Esophagus muscularis mucosa (tissue), 4 donors: ENCODE measurements at places on chromosomes 4 and X. TPM values are rescaled to one million over a fixed set of nuclear protein-coding genes. Genes with fewer than 3 reads are reported as not detected.

GRCh38 chr4:2570551-2571222 lies 34.2 kb downstream of the FAM193A start:
- no peak for DNase-seq

DNA sequence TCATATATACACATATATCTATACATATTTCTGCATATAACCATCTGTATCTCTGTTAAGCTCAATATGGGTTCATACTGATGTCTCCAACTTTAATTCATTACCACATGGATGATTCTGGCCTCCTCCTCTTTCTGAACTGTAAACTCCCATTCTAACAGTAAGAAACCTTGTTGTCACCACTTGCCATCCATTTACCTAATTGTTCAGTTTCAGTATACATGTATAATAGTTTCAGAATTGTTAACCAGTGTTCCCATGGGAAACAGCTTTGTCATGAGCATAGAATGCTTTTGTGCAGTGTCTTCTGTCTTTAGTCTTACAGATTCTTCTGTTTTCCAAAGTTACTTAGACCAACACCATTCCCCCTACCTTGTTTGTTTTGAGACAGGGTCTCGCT lies 35.9 kb downstream of the SLC9A6 start:
- DNase-seq = no peak

NOX1 gene
- total RNA-seq = not detected

DNA sequence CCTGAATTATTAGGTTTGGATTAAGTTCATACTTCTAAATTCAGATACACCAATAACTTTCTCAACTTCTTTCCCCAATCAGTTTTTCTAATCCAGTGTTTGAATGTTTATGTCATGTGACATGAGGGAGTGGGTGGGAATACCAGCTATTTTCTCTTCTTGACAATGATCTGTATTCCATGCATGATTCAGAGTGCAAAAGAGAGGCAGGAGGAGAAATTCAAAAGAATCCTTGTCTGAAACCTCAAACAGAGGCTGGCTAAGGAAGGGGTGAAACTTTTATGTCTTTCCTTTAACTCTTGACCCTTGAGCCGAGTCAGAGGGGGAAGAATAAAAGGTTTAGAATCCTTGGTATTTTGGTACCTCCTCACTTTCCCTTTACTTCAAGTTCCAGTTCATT lies 544.7 kb downstream of the SPRY1 start:
- no peak for DNase-seq

GRCh38 chr4:38193236-38193863 lies 233.2 kb downstream of the PTTG2 start:
- DNase-seq = no peak

SLC10A4 gene
- not detected for total RNA-seq

DNA sequence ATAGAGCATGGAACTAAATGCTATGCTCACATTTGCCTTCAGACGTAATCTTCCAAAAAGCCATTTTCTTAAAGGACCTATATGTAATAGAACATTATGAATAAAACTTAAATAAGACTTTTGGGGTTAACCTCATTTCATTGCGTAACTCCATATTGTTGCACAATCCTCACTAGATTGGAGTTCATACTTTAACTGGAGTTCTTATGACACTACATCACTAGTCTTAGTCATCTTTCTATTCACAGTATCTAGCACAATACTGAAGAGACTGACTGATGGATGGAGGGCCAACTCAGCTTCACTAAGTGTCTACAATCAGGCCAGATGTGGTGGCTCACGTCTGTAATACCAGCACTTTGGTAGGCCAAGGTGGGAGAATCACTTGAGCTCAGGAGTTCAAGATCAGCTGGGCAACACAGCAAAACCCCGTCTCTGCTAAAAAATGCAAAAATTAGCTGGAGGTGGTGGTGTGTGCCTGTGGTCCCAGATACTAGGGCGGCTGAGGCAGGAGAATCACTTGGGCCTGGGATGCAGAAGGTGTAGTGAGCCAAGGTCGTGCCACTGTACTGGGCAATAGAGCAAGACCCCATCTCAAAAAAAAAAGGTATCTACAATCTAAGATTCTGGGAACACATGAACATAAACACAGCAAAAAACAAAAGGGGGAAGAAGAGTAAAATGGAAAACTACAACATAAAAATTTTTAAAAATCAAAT lies 80.8 kb upstream of the MAB21L2 start:
- no peak for DNase-seq

IQCM gene
- total RNA-seq = not detected

DNA sequence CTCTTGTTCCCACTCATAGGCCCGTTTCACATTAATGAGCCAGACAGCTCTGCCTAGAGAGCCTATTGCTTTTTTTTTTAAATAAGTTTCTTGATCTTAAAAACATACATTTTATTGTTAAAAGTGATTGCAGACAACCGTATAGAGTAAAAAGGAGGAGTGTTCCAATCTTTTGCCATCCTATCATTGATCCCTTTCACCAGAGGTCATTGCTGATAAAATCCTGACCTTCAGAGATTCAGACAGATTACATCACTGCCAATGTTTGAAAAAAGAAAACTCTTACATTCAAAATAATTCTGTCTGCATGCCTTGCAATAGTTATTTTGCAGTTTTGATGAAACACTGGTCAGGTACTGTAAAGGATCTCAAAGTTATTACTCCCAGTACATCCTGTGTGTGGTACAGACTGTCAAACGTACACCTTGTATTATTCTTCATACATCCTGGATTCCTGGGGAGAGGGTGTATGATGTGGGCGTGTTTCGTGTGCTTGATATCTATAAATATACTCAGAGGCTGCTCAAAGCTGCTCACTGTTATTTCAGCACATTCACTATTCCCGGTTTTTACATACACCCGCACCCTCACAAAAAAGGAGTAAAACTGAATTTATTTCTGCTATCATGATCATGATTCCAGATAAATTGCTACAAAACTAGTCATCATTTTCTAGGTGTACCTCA lies 15.4 kb upstream of the KLHL2 start:
- no peak for DNase-seq

GRCh38 chrX:110133735-110134370 lies 130.9 kb downstream of the TMEM164 start:
- no peak for DNase-seq

DNA sequence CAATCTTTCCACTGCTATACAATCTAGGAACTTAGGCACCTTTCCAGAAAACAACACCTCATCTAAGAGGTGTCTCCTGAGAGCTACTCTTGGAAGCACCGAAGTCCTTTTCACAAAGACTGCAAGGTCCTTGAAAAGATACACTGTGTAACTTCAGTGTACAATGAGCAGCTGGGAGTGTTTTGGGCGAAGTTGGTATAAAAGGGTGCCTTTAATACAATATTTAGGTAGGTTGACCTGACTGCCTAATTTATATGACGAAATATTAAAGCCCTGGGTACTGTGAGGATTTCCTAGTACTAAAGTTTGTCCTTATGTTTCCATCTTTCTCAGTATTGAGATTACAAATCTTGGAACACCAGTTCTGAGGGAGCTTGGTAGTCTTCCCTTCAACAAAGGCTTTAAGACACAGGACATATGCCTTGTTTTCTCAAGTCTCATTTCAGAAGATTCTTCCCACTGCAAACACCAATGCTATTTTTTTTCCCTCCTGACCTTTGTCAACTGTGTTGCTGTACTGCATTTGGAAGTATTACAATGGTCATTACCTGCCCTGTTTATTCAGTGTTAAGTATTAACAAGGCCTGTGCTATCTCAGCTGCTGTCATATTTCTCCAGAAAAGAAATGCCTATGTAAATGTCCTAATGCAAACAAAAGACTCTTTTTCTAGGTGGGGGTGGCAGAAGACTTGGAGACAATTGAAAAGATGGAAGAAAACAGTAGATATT lies 134.2 kb downstream of the MAML3 start:
- no peak for DNase-seq

GRCh38 chr4:125773931-125774330 lies 459.2 kb downstream of the FAT4 start:
- DNase-seq = no peak

DNA sequence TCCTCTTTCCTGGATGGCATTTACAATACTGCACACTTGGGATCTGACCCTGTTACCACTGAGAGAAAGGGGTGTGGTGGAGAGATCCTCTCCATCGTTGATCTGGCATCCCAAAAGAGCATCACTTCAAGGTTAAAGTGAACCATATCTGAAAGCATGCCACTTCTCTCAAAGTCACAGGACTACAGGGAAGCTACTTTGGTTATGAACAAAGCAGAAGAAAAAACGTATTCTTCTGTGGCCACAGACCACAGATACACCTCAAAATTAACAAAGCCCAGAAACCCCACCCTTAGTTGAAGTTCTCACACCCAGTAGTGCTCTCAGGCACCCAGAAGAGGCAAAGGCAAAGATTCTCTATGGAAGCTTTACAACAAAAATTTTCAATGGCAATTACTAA lies 108.3 kb downstream of the JADE1 start:
- DNase-seq = no peak

- DNase-seq = no peak
Measured at GRCh38 chrX:65407157-65407626, 127.4 kb downstream of the LAS1L start.

GNRHR gene
- total RNA-seq = not detected

- no peak for DNase-seq
Measured at GRCh38 chr4:8081171-8081570, 77.4 kb downstream of the ABLIM2 start.

- no peak for DNase-seq
Measured at GRCh38 chr4:26161030-26161824, 159.6 kb upstream of the RBPJ start.

TSPAN5 gene
- total RNA-seq = 13.7 TPM

DNA sequence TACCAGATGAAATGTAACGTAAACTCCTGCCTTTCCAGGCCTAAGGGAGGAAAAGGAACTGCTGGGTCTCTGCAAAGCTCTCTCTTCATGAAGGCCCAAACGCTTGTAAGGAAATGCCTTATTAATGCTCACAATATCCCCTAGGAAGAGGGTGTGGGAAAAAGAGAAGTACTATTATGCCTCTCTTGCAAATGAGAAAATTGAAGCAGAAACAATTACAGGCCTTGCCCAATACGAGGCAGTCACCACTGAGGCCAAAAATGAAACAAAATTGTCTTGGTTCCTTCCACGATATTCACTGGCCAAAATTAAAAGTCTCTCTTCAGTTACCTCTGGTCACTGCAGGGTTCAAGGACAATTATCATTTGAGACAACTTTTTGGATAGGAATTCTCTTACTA lies 3.2 kb downstream of the SCARB2 start:
- DNase-seq = peak; percentile 77

ADGRG2 gene
- 2.7 TPM for total RNA-seq

REELD1 gene
- 0.83 TPM for total RNA-seq

XK gene
- 8.4 TPM for total RNA-seq

EFHC2 gene
- 2.6 TPM for total RNA-seq

IDS gene
- 91.0 TPM for total RNA-seq

DNA sequence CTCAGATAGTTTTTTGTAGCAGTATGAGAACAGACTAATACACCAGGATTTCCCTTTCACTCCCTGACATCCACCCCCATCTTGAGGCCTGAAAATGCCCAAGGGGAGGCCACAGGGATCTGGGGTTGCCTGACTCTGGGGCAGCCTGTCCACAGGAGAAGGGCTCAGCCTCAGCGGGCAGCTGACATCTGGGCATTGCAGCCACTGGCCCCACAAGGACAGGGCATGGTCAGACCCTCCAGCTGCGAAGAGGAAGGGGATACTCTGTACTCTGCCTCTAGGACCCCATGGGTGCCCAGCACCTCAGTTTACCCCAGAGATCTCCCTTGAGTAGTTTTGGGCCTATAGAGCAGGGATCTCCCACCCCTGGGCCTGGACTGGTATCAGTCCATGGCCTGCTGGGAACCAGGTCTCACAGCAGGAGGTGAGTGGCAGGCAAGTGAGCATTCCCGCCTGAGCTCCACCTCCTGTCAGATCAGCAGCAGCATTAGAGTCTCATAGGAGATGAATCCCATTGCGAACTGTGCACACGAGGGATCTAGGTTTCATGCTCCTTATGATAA lies 138.9 kb downstream of the HMX1 start:
- peak; percentile 85 for DNase-seq

PLK4 gene
- 0.78 TPM for total RNA-seq

DNA sequence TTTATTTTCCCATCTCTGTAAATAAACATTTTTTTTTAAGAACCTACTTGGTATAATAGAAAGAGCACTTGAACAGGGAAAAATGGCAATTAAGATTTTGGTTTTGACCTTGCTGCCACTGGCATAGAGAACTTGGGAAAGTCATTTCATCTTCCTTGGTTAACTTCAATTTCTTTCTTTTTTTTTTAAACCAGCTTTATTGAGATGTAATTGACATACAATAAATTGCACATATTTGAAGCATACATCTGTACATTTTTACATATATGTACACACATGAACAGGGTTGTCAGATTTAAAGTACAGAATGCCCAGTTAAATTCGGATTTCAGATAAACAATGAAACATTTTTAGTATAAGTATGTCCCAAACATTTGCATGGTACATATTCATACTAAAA lies 103.0 kb upstream of the RAPGEF2 start:
- no peak for DNase-seq
